T-helper 22 cell (primary cell): ENCODE measurements at places on chromosomes 12 and 14.

- DNase-seq: no peak
These were observed 50.2 kb upstream of the CCND2 start for GRCh38 chr12:4223273-4223845.

GRCh38 chr14:39383026-39383660 is 49.1 kb downstream of the FBXO33 start:
- no peak for DNase-seq

GRCh38 chr12:48199774-48200221 is 3.3 kb downstream of the OR10AD1 start:
- no peak for DNase-seq

GRCh38 chr12:29044799-29045198 is 104.3 kb upstream of the FAR2 start:
- no peak for DNase-seq

DNA sequence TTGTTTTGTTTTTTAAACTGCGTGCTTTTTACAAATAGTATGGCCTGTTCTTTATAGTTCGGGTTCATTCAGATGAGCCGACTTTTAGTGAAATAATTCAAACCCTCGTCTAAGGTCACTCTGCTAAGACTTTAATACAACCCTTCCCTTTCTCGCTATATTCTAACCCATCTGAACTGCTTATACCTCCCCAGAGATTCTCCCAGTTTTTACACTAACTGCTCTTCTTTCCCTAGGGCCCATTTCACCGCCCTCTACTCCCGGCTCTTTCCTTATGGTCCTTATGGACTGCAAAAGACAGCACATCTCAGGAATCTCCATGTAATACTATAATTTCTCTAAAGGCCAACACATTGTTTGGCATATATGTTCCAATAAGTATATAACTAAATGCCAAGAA is 2.1 kb downstream of the MAPK1IP1L start:
- no peak for DNase-seq

- DNase-seq: no peak
These were observed 771 bp upstream of the AVPR1A start for GRCh38 chr12:63151623-63152320.

DNA sequence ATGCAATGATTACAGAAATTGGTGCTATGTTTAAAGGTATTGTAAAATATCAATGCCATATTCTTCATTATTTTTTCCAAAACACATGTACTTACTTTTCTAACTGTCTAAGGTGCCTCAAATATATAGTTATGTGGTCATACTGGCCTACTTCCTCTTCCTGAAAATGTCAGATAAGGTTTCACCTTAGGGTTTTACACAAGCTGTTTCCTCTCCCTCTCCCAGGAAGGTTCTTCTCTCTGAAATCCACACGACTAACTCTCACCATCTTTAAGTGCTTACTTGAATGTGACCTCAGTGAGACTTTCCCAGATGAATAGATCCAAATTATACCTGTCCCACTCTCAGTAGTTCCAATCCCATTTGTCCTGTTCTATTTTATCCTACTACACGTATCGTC is 11.6 kb upstream of the CLEC4D start:
- DNase-seq: no peak

GRCh38 chr12:107635139-107635538 is 50.5 kb upstream of the PWP1 start:
- DNase-seq: no peak

DNA sequence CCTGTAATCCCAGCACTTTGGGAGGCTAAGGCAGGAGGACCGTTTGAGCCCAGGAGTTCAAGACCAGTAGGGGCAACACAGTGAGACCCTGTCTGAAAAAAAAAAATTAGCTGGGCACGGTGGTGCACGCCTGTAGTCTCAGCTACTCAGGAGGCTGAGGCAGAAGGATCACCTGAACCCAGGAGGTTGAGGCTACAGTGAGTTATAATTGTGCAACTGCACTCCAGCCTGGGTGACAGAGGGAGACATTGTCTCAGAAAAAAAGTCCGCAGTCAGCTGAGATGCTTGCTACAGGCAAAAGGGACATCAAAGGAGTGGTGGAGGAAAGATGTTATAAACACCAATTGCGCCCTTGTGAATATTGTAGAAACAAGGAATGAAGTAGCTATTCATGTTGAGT is 77.8 kb downstream of the NDUFA12 start:
- no peak for DNase-seq

DNA sequence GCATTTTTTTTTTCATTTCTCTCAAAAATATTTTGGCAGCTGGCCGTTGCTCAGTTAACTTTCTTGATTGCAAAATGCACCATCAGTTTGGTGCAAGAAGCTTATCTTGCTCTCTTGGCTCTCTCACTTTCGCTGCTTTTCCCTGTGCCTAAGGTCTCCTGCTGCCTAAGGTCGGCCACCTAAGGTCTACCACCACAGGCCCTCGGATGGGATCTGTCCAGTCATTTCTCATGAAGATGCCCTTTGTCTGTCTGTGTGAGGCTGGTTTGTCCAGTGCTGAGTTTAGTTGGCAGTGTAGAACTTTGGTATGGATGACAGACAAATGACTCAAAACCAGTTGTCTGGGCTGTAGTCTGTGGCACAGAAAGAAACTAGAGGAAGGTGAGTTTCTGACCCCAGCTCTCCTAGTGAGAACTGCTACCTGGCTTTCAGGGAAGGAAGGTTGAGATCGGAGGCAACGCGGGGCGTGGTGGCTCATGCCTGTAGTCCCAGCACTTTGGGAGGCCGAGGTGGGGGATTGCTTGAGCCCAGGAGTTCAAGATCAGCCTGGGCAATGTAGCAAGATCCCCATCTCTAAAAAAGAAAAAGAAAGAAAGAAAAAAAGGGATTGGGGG is 2.6 kb downstream of the MLXIP start:
- DNase-seq: no peak

- no peak for DNase-seq
These were observed 26.2 kb downstream of the UBE3B start for GRCh38 chr12:109503611-109504010.

- DNase-seq: no peak
These were observed 340.4 kb downstream of the NAV3 start for GRCh38 chr12:78171061-78171460.

- no peak for DNase-seq
These were observed 463.6 kb downstream of the TMEM117 start for GRCh38 chr12:44299524-44299923.

DNA sequence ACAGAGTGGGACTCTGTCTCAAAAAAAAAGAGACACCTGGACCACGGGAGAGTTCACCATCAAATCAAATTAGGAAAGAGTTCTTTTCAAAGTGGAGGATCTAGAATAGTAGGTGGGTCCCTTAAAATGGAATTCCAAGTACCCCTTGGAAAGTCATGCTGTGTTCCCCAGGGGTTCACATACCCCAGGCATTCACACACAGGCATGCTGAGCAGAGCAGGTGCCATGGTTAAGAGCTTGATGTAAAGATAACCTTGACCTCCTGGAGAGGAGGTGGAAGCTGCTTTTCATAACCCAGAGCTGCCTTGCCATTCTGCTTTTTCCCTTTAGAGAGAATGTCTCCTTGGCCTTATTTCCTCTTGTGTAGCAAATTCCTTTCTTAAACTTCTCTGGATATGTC is 14.2 kb upstream of the SRSF5 start:
- DNase-seq: no peak
